M059J (cell line): ENCODE measurements at places on chromosomes 2 and 18.

DNA sequence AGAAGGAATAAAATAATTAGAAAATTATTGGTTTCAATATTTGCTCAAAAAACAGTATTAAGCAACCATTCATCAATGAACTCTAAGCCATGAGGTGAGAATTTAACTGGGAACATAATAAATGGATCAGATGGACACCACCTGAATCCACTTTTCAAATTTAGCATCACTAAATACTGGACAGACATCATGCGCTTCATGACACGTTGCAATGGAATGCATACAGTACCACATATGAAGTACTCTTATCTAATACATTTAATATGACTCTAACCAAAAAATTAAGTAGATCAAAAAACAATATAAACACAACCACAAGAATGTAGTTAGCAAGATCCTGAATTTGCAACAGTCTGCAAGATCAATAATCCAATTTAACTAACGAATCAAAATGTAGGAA lies 76.6 kb downstream of the COBLL1 start:
- DNase-seq, result peak; percentile 28

- DNase-seq, result no peak
Observed at GRCh38 chr2:225740086-225740485, 340.6 kb downstream of the NYAP2 start.

DNA sequence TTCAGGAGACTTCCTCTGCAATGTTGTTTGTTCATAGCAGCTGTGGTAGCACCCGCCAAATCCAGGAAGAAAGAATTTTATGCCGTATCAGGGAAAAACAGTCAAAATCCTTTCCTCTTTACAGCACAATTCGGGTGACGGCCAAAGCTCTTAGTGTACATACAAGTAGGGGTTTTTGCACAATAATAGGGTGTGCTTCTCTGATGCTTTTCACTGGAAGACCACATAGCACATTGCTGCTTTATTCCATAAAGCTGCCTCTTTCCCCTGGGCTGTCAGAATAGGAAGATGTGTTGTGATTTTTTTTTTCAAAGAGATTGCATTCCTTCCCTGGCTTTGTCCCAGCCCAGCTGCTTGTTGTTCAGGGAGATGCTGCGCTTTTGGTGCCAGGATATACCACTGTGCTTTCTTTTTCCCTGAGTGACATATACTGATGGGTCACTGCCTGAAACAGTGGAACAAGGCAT lies 27.2 kb upstream of the LANCL1 start:
- DNase-seq, result no peak

- DNase-seq, result no peak
Observed at GRCh38 chr2:151569167-151569566, 159.5 kb downstream of the RIF1 start.

DNA sequence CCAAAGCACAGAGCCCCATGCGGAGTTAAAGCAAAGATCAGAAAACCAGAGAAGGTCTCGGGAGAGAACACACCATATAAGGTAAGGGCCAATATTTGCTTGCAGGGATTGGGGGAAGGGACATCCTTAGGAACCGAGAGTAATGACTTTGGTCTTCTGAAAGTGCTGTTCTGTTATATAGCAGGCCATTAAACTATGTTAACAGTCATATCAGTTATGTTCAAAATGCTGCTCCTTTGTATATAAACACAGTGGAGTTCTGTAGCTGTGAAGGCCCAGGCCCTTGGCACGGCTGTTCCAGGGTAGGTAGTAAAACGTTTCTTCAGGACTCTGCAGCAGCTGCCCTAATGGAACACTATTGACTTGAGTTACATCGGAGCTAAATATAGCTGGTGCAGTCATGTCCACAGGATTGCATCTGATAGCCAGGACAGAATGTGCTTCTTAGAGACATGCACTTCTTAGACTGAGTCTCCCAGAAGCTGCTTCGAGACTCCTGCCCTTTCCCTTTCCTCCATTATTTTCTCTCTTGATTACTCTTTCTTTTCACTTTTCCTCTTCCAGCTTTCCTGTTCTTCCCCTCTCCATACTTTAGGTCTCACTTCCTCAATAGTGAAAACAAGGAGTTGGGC lies 122.4 kb downstream of the SETBP1 start:
- DNase-seq, result no peak

GRCh38 chr2:105869341-105869740 lies 124.6 kb downstream of the NCK2 start:
- no peak for DNase-seq

GRCh38 chr2:239165206-239165831 lies 235.5 kb downstream of the HDAC4 start:
- DNase-seq, result no peak

- no peak for DNase-seq
Observed at GRCh38 chr2:2134037-2134436, 197.0 kb downstream of the MYT1L start.

DNA sequence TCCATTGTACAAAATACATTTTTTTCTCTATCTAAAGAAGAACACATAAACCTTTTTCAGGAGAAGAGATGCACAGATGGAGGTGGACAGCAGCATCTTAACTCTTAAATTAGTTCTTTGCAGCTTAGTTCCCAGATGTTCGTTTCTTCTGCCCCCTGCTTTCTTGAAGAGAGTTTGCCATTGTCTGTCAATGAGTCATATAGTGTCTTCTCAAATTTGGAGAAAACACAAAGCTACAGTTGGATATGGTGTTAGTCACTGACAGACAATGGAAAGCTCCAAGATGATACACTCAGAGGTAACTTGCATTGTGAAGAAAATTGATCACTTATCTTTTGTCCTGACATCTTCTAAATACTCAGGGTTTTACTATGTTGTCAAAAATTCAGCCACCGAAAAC lies 48.8 kb upstream of the TMEFF2 start:
- DNase-seq, result peak; percentile 22

GRCh38 chr2:182852801-182853200 lies 13.6 kb downstream of the FRZB start:
- DNase-seq, result no peak

- DNase-seq, result no peak
Observed at GRCh38 chr2:127185093-127185492, 35.0 kb downstream of the CYP27C1 start.

- DNase-seq, result no peak
Observed at GRCh38 chr2:233002829-233003657, 10.0 kb downstream of the NGEF start.

GRCh38 chr2:218567797-218568189 lies 358 bp downstream of the USP37 start:
- no peak for DNase-seq

- DNase-seq, result peak; percentile 96
Observed at GRCh38 chr2:237227592-237228280, 142.0 kb downstream of the COPS8 start.

DNA sequence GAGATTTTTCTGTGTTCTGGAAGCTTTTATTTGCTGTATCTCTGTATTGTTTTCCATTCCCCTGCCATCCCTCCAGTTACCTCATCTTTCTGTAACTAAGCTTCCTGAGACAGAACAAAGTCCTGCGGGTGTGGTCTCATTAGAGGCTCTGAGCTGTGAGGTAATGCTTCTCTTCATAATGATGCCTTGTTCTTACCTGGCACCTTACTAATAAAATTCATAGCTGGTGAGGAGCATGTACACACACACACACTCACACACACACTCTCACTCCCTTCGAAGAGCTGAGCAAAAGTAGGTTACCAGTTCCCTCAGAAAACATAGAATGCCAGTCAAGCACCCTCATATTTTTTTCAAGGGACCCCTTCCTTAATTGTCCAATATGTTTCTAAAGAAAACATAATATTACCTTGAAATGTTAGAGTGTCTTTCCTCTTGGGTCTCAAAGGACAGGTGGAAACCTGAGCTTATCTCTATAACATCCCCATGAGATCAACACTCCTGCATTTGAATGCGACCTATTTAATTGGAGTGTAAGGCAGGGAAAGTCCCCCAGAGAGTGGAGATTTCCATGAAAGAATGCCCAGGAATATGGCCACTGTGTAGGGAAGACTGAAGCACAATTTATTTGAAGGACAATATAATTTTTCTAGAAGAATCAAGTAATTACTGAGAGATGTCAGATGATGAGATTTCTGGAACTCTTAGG lies 161.6 kb upstream of the NCK2 start:
- DNase-seq, result no peak

GRCh38 chr18:59952283-59953007 lies 52.6 kb downstream of the PMAIP1 start:
- no peak for DNase-seq

- peak; percentile 56 for DNase-seq
Observed at GRCh38 chr2:28643327-28643726, 108.3 kb upstream of the PPP1CB start.

DNA sequence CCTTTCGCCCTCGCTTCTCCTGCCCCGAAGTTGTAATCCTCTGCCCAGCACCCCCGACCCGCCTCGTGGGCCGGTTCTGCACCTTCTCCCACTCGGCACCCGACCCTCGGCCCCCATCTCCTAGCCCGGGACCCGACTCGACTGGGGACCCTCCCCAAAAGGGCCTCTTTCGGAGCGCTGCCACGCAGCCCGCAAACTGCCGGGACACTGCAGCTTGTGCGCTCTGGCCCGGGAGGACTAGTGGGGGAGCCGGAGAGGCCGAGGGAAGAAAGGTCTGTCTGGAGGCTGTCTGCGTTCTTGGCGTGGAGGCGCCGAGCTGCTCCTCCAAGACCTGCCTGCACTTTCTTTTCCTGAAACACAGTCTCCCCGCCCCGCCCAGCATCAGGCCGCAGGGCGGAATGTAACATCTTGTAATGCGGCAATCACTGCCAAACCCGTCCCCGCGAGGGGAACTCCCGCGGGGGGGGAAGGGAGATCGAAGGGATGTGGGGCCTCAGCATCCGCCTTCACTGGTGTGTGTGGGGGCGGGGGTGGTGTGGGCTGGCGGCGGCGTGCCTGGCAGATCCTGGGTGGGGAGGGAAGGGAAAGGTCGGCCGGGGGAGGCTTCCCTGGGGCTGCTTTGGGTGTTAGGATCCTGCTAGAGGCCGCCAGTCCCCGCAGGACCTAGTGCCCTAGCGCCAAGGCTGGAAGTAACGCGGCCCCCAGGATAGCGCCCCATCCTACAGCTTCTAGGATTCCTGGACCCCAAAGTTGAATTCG lies 7.4 kb downstream of the DLX2 start:
- DNase-seq, result peak; percentile 95

GRCh38 chr2:181558371-181558770 lies 98.5 kb downstream of the CERKL start:
- no peak for DNase-seq

GRCh38 chr2:190583507-190584337 lies 49.2 kb upstream of the NEMP2 start:
- no peak for DNase-seq

- no peak for DNase-seq
Observed at GRCh38 chr18:3468833-3469232, 18.9 kb downstream of the TGIF1 start.

GRCh38 chr18:58175786-58176176 lies 131.8 kb downstream of the NEDD4L start:
- DNase-seq, result no peak

DNA sequence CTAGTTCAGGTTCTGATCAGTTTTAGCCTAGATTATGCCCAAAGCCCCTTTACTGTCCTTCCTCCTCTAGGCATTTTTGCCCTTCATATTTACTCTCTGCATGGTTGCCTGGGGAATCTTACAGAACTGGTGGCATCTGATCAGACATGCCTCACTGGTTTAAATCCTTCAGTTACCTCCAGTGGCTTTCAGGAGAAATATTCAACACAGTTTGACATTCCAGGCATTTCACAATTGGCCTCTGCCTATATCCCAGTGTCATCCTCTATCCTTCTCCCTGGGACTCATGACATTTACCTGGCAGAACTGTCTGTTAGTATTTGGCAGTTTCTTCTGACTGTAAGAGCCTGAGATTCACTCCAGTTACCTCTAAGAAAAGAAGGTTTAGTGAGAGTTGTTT lies 152.9 kb upstream of the MEIS1 start:
- DNase-seq, result no peak

DNA sequence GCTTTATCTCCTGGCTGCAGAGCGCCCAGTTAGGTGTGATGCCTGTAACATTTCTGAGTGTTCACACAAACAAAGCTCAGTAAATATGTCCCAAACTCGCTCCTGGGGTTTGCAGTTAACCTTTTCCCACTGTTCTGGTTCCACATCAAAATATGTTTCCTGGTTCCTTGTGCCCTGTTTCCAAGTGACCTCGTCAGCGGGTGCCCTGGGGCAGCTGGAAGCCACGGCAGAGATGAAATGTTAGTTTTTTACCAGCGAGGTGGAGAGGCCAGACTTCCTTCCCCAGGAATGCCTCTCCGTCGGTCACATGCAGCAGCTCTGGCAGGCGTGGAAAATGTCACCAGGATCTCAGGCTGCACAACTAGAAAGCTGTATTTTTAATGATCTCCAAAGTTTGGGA lies 18.2 kb downstream of the NFATC1 start:
- DNase-seq, result no peak

DNA sequence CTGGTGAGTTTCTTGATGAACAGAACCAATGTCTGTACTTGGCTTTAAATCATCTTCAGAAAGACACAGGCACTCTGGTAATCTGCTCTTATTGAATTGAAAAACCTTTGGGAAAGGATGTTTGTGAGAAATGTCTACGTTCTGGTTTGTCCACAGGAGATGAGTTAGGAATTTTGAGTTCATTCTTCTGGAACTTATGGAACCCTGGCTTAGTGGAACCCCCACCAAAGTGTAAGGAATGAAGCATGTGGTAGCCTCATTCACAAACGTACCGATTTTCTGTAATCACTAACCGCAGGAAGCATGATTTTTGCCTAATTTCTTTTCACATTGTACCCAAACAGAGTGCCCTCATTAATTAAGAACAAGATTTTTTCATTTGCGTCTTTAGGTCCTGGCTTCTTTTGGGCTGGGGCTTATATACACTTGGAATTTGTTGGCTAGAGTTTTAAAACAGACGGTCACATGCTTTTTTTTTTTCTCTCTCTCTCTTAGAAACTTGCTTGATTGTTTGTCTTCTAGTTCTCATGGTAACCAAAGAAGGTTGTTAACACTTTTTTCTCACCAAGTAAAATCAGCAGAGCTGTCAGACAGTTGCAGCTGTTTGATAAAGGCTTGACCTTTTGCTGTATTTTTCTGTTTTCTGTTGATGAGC lies 314.1 kb upstream of the THUMPD2 start:
- peak; percentile 62 for DNase-seq

DNA sequence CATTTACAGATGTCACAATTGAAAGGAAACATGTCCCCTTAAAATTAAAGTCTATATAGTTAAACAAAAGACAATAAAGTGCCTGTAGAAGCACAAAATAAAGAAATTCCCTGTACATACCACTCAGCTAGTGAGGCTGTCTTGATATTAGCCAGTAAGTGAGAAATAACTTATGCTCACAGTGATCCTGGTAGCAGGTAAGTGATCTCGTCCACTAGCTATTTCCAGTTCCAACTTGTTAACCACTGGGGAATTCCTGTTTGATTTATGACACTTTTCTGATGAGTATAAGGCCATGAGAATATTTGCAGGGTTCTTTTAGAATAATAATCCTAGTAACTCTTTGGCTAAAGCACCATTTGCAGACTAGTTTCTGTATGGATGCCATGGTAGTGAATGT lies 127.9 kb upstream of the PGAP1 start:
- DNase-seq, result peak; percentile 62

GRCh38 chr18:5175378-5175777 lies 21.7 kb downstream of the AKAIN1 start:
- DNase-seq, result no peak

DNA sequence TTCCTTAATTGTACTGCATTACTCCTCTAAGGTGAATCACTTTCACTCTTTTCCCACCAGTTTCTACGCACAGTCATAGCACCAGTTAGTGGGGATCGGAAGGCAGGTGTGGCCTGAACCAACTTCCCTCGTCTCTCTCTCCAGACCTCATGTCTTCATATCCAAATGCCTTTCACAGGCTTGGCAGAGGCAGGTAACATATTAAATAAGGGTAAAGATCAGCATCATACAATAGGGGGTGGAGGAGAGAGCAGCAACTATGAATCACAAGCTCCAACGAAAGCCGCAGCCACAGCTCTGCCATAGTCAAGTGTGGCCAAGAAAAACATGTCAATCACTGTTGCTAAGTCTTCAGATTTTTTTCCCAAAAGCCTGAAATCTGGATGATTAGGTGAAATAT lies 40.3 kb downstream of the AP1S3 start:
- DNase-seq, result peak; percentile 81
